ENCODE measurements at places on chromosomes 5 and 9.

DNA sequence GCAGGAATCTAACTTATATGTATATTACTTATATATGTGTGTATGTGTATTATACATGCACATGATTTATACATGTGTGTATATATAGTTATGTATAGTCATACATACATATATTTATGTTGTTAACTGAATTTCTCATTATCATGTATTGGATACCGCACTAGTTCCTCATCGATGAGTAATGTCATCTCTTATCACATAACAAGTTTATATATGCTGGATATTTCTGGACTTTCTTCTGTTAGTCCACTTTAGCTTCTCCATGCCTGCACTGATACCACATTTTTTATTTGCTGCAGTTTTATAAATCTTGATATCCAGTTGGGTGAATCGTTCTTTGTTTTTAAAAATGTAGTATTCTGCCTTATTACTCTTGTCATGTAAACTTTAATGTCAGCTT lies 50.2 kb downstream of the APC start:
- DNase-seq = no peak

- DNase-seq = no peak
Measured at GRCh38 chr9:127927201-127927987, 3.2 kb downstream of the PIP5KL1 start.

DNA sequence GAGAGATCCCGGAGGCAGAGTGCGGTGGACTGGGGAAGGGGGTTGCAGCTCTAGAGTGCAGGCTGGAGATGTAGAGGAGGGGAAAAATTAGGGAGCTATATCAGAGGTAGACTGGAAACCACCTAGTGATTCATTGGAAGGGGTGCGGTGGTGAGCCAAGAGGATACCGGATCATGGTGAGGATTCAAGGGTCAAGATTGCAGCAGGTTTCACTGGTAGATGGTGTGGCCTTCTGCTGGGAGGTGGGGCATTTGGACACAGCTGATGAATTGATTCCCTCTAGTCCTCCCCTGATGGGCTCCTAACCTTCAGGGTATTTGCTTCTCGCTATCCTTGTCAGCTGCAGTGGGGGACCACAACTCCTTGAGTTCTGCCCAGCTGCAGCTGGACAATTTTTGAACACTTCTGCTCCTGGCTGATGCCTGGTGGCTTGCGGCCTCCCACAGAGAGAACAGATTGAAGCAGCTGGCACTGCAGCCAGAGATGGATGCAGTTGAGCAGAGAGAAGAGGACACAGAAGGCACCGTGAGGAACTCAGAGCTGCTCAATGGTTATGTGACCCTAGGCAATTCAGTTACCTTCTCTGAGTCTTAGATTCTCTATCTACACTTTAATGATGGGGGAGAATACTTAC lies 134.4 kb upstream of the ABCA1 start:
- peak; percentile 81 for DNase-seq

DNA sequence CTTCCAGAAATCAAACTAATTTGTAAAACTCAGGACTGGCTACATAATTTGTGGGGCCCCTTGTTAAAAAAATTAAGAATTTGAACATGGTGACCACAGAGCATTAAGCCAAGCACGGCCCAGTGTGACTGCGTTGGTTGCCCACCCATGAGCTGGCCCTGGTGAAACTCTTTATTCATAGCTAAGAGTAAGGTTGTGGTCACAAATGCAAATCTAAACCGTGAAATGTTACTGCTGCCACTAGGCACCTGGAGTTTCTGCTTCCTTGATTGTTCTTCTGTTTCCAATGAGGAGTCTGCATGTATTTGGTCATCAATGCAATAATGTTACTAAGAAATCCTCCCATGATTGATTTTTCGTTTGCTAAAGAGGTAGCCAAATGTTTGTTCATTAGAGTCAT lies 4.2 kb downstream of the GCNT1 start:
- DNase-seq = no peak

GRCh38 chr5:168878135-168878745 lies 299.1 kb upstream of the PANK3 start:
- no peak for DNase-seq

DNA sequence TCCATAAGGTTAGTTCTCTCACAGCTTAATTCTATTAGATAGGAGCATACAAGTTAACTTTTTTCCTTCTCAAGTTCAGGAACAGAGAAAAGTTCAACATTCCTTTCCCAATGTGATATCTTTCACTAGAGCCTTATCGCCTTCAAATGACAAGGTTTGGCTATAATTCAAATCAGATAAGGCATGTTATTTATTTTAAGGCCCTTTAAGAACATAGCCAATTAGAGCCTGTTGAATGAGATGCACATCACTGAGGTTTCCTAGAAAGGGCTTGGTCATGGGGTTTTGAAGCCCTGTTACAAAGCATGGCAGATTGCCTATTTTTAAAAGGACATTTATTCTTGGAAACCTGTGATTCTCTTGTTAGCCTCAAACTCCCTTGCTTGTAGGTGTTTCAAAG lies 123.4 kb downstream of the BASP1 start:
- DNase-seq = no peak

DNA sequence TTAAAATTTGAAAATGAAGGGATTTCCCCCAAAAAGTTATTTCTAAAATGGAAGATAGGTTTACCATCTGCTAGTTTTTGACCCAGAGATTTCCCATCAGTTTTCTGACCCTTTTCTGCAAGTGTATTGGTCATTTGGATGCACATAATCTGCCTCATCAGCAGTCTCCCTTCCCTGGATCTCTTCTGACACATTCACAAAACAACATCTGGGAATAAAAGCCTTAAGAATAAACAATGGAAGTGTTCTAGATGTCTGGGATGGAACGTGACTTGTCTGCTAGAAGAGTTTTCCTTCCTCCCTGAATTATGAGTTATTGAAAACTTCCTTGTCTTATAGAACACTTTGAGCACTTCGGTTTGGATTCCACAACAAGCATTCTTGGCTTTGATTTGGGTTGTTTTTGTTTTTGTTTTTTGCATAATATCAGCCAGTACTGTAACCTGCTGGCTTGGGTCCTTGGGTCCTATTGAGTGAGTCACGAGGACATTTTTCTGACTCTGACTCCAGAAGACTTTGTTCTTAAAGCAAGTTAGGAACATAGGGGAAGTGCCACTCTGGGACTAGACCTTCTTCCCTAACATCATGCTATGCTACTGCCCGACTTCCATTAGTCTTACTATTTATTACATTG lies 18.2 kb upstream of the ESM1 start:
- DNase-seq = no peak

GRCh38 chr5:131563434-131564228 lies 71.4 kb downstream of the RAPGEF6 start:
- DNase-seq = no peak

DNA sequence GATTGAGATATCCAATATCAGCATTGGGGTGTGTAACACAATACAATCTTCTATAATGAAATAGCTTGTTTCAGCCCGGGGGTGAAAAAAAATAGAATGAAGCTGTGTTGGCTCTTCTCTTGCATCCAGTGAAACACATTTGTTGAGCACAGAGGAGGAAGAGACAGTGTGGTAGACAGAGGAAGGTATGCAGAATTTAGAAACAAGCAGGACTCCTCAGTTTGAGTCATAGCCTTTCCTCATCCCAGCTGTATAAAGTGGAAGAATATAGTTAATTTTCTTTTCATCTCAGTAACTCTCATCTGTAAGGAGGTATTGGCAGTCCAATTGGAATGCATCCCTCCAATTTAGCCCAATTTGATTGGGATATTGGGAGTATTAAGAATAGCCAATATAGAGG lies 302.2 kb upstream of the VLDLR start:
- DNase-seq = no peak

GRCh38 chr9:4541281-4541680 lies 51.0 kb downstream of the SLC1A1 start:
- DNase-seq = no peak

DNA sequence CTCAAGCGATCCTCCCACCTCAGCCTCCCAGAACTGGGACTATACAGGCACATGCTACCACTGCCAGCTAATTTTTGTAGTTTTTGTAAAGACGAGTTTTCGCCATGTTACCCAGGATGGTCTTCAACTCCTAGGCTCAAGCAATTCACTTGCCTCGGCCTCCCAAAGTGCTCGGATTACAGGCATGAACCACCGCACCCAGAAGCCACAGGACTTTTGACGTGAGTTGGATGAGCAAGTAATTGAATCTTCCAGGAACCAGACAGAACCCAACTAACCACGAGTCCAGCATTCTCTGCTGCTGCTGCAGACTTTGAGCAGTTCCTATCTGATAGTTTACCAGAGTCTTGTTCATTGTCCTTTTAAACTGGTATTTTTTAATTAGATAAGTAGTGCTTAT lies 9.6 kb upstream of the ATP6V0E1 start:
- no peak for DNase-seq

- no peak for DNase-seq
Measured at GRCh38 chr5:34718516-34718915, 62.4 kb downstream of the RAI14 start.

DNA sequence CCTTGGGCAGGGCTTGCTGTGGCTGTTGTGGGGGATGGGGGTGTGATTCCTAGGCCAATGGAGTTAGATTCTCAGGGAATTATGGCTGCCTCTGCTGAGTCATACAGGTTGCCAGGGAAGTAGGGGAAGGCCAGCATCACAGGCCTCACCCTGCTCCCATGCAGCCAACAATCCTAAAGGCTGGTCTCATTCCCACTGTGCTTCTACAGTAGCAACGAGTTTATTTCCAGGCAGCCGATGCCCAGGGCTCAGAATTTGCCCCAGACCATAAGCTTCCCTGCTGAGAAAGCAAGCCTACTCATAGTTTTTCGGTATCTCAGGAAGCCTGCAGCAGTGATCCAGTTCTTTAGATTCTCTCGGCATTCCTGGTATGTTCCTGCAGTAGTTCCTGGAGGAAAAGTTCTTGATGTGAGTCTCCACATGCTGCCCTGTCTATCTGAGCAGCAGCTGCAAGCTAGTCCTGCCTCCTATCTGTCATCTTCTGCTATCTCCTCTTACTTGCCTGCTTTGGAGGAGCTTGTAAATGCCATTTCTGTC lies 59.3 kb upstream of the SELENOP start:
- DNase-seq = no peak

DNA sequence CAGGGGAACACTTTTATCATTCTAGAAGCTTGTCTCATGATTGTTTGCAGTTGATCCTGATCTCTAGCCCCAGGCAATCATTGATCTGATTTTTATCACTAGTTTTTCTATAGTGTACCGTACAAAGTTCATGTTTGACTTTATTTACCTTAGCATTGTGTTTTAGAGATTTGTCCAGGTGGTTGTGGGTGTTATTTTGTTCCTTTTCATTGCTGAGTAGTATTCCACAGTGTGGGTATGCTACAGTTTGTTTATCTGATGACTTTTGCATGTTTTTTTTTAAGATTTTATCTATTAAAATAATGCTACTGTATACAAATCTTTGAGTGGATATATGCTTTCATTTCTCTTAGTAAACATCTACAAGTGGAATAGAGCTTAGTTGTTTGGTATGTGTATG lies 26.2 kb downstream of the ZNF131 start:
- no peak for DNase-seq

DNA sequence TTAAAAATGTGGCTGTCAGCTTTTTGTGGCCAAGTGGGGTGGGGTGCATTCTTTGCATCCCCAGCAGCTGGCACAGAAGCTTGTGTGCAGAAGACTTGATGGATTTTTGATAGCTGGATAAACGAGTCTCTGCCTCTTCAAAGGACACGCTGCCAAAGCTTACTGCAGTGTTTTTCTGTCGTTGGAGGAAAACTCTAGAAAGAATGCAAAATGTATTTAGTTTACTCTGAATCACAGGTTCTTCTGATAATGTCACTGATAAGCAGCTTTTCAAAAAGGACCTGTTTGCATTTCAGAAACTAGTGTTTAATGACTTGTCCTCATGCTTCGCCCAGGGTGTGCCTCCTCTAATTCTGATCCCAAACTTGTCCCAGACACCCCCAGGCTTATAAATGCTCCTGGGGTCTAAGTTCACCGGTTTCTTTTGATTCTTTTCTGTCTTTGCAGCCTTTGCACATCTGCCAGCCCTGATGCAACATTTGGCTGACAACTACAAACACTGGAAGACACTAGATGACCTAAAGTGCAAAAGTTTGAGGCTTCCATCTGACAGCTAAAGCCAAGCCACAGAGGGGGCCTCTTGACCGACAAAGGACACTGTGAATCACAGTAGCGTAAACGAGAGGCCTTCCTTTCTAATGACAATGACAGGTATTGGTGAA lies 66.0 kb downstream of the WDR41 start:
- no peak for DNase-seq

GRCh38 chr5:149391524-149391923 lies 12.4 kb upstream of the IL17B start:
- DNase-seq = no peak

GRCh38 chr5:167945542-167946384 lies 345.7 kb upstream of the WWC1 start:
- DNase-seq = no peak

GRCh38 chr5:146699664-146700418 lies 178.7 kb downstream of the PPP2R2B start:
- no peak for DNase-seq

GRCh38 chr5:135004376-135004775 lies 29.7 kb downstream of the PITX1 start:
- DNase-seq = no peak

GRCh38 chr5:17096952-17097695 lies 120.3 kb upstream of the BASP1 start:
- DNase-seq = no peak

All from MV-4-11 (cell line).